ENCODE measurements at places on chromosomes 11 and 22. TPM values are rescaled to one million over a fixed set of nuclear protein-coding genes. Genes with fewer than 3 reads are reported as not detected.

DNA sequence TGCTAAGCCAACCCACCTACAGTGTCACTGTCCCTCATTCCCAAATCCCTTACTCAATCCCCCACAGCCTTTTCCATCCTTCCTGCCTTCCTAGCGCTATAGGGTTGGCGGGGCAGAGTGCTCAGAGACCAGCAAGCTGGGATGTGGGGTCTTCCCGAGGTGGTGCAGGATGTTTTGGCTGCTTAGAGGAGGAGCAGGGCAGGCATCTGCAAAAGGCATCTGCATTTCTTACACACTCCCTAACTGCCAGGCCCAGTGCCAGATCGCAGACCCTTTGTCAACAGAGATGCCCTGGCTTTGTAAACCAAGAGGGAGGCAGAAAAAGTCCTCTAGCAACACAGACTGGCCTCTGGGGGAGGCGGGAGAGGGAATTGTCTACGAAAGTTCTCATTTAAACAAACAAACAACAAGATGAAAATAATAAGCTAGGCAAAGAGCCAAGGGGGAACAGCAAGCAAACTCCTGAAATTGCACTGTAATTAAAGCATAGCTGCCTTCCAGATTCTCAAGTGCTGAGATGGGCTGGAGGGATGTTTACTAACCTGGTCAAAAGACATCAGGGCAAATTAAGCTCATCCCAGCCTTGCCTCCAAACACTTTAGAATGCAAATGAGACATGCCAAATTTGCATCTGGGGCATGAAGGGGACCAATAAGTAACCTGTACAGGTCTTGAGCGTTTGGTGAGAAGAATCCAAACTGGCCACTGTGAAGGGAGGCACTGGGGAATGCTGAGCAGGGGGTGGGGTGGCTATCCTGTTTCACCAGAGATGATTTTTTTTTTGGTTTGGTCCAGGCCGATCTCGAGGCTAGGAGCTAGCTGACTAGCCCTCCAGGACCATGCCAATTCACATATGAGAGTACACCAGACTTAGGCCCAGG lies 38.1 kb upstream of the ADA2 start:
- DNase-seq = no peak

DNA sequence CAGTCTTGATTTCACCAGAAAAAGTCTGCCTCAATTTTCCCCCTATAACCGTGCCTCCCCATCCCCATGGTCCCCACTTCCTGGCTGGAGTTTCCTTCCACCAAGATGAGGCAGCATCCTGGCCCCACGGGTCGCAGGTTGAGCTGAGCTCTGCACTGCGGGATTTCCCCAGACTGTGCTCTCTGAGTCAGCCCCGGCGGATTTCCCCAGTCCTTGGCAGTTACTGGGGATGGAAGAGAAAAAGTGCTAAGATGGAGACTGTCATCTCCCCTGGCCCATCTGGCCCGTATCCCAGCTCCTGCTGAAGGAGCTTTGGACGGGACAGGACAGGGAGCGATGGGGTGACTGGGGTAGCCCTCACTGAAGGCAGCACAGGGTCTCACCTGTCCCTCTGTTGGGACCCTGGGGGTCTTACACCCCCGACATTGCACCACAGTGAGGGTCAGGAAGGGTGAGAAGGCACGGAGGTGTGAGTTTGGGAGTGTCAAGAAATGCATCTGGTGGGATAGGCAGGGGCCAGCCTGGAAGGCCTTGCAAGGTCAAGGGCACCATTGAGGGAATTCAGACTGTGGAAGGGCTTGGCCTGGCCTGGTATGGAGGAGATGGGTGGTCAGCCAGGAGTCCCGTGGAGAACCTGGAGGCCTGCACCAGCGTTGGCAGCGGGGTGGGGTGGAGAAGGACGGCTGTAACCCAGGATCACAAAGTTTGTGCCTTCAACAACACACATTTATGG lies 36.5 kb downstream of the NADSYN1 start:
- DNase-seq = no peak

DNA sequence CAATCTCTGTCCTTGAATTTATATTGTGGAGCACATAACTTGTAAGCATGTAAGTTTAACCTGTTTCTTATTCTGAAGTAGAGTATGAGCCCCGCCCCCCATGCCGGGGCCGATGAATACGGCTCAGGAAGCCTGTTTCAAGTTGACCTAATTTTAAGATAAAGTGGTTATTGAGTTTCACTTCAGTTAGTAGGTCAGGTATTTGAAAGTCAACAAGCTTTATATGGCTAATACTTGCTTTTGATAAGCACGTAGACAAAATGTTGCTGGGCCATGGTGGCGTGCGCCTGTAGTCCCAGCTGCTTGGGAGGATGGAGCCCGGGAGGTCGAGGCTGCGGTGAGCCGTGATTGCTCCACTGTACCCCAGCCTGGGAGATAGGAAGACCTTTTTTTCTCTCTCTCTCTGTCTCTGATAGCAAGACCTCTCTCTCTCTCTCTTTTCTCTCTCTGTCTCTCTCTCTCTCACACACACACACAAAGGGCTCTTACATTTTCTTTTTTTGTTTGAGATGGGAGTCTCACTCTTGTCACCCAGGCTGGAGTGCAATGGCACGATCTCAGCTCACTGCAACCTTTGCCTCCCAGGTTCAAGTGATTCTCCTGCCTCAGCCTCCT lies 14.4 kb downstream of the YWHAH start:
- no peak for DNase-seq

DNA sequence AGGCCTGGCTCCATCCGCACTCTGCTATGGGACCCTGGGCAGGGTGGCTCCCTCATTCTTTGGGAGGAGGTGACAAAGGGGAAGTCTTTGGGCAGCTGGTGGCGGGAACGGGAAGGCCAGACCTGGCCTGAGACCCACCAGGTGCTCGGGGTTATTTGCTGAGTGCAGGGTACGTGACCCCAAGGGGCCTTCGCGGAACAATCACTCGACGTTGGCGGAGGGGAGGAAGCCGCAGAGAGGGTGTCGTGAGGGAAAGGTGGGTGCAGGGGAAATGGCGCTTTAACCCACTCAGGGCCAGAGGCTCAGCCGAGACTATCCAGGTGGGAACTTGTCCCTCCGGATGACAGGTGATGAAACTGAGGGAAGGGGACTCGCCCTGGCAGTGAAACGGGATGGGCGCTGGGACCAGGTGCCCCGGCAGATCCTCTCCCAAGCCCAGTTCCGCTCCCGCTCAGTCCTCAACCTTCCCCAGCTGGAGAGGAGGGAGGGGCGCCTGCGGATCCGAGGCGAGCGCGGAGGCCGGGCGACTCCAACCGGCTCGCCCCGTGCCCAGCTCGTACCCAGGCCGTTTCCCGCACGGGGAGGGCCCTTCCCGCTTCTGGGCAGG lies 911 bp downstream of the A4GALT start:
- DNase-seq = no peak

GRCh38 chr22:27179161-27179560 lies 521.8 kb downstream of the MIAT start:
- no peak for DNase-seq

- no peak for DNase-seq
Measured at GRCh38 chr11:57405271-57405860, 14.9 kb upstream of the PRG2 start.

DNA sequence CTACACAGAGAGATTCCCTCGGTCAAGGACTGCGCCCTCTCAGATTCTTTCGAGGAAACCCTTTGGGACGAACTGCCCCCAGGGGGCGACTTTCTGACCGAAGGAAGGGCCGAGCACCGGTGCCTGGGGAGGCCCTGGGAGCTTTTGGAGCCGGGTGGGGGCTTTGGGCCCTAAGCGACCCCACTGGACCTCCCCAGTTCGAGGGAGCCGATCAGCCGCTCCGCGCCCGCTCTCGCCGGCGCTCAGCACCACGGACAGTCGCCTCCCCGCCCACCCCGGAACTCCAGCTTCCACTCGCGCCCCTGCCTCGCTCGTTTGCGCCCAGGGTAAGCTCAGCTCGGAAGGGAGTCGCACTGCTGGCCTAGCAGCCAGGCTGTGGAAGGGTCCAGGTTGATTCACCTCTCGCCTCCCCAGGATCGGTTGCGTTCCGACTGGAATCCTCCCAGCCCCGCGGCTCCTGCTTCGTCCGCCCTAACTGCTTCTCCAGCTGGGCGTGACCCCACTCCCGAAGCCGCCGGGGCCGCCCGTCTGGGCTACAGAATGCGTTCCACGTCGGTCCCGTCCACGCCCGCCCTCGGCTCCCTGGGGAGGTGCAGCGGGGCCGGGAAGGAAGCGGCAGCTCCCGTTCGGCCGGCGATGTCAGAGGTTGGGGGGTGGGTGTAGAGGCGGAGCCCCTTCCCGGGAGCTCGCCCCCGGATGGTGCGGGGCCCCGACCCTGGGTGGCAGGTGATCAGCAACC lies 428 bp downstream of the SCN3B start:
- DNase-seq = peak; percentile 66

DNA sequence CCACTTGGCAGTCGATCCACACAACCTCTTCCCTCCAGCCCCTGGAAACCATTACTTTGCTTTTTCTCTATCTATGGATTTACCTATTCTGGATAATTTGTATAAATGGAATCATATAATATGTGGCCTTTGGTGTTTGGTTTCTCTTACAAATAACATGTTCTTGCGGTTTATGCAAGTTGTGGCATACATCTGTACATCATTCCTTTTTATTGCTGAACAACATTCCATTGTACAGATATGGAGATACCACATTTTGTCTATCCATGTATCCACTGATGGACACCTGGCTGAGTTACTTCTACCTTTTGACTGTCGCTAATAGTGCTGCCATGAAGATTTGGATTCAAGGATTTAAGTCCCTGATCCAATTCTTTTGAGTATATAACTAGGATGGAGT lies 25.1 kb downstream of the SMCO4 start:
- no peak for DNase-seq

- DNase-seq = peak; percentile 40
Measured at GRCh38 chr11:107928767-107929507, 689 bp downstream of the RAB39A start.

GRCh38 chr22:50296658-50297490 lies 10.6 kb downstream of the PLXNB2 start:
- no peak for DNase-seq

GRCh38 chr11:14335712-14336111 lies 23.3 kb downstream of the RRAS2 start:
- DNase-seq = no peak

DNA sequence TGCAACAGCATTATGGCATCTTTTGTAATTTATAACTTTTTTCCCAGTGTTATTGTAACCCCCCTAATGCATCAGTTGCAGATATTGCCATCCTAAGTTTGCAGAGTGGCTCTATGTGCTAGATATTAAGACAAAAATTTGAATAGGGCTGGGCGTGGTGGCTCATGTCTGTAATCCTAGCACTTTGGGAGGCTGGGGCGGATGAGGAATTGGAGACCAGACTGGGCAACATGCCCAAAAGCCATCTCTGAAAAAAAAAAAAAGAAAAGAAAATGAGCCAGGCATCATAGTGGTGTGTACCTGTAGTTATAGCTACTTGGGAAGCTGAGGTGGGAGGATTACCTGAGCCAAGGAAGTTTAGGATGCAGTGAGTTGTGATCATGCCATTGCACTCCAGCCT lies 50.1 kb upstream of the MUC15 start:
- DNase-seq = no peak

GRCh38 chr11:16809886-16810668 lies 71.6 kb downstream of the C11orf58 start:
- no peak for DNase-seq

The IGF2 gene
- total RNA-seq = 3.1 TPM

The MAPK8IP2 gene
- 5.7 TPM for total RNA-seq

The MYO18B gene
- 0.46 TPM for total RNA-seq

The TYR gene
- not detected for total RNA-seq

The OR5M11 gene
- total RNA-seq = not detected

The GRK3 gene
- 22.8 TPM for total RNA-seq
